ENCODE measurements at places on chromosomes 6 and 20.

DNA sequence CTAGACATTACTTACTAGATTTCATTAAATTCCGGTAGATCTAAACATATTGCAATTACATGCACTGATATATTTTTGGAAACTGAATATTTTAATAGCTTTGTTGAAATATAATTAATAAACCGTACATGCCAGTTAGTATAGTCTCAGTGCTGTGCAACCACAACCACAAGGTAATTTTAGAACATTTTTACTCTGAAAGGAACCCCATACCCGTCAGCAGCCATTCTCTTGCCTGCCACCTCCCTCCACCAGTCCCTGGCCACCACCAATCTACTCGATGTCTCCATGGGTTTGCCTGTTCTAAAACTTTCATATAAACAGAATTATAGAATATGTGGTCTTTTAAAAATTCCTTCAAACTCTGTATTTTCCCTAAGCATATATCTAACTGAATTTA lies 293.9 kb downstream of the THBS2 start:
- no peak for DNase-seq

DNA sequence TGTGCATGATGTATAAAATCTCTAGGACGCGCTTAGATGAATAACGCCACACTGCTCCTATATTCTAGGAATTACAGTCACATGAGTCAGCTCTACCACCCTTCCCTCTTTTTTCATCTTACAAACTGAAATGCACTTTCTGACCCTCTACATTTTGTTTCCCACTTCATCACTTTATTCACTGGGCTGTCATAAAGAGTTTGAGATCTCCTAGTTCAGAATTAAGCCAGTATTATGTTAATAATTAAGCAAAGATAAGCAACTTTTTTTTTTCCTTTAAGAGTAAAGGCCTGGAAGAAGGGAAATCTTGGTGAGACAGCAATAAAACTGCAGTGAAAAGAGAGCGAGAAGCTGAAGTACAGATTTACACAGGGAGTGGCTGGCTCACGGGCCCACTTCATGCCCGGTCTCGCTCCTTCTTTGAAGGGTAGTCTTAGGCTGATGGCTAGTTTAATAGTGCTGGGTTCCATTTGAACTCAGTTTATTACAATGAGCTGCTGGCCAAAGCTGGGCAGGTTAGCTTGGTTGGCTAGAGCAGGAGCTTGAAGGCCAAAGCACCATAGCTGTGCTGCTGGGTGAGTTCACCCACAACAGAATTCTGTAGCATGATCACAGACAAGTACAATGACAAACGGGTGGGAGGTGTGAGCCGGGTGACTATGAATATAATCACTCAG lies 110.6 kb downstream of the MAP7 start:
- DNase-seq, result no peak

DNA sequence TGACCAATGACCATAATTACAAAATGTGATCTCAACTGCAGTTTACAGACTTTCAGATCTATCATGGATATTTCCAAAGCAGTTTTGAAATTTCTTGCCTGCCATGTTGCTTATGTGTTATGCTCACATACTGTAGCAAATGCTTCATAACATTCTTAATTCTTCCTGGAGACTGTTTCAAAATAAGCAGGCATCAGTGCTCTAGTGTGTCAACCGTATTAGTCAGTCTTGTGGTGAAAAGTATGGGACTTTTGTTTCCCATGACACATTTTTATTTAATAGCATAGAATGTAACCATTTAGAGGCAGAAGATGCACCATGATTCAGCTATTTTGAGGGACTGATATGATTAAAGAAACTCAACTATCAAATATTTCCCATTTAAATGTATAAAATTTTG lies 1.7 kb downstream of the POPDC3 start:
- no peak for DNase-seq

DNA sequence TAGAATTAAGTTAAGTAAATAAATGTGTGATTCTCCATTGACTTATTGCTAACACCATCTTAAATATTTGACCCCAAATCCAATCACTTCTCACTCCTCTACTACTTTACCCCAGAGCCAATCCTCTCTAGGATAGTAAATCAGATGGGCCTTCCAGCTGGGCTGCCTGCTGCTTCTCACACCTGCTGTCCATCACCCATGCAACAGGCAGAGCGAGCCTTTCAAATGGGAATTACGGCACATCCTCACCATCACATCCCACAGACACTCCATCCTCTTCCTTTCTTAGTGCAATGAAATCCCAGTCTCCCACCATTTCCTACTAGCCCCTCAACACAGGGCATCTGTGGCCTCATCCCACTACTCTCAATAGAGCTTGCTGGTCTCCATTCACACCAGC lies 34.0 kb downstream of the HLA-F start:
- DNase-seq, result no peak

DNA sequence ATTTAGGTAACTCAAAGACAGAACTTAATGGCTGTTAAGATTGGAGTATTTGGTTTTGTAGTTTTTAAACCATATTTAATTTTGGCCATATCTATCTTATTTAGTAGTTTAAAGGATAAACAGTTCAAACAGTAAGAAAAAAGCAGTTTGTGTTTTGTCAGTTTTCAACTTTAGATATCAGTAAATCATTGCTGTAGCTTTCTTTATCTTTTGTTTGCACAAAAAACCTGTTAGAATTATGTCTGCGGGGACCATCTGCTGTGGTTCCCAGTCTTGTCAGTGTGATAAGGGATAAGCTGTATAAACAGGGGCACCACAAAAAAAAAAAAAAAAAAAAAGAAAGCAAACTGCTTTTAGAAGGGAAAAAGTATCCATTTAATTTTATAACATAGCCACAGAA lies 40.9 kb downstream of the CDKAL1 start:
- DNase-seq, result no peak

DNA sequence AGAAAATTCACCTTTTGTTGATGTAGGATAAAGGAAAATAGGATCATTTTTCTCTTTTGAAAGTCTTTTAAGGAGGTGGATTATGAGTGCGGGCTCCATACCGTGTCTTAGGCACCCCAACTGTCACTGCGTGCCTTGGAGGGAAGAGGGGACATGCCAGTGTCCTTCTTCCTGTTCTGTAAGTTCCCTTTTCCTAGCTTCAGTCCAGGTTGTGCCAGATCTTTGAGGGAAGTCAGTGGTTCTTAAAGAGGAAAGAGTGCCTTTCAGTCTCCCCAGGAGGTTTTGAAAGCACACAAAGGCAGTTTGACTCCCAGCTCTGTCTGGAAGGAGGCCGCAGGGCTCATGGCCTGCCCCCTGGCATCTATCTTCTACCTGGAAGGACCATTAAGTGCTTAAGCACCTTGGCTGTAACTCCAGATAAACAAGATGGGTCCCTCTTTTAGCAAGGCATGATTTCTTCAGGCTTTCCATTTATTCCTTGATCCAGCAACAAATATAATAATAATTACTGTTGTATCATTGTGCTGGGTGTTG lies 13.0 kb downstream of the EFCAB8 start:
- DNase-seq, result no peak

DNA sequence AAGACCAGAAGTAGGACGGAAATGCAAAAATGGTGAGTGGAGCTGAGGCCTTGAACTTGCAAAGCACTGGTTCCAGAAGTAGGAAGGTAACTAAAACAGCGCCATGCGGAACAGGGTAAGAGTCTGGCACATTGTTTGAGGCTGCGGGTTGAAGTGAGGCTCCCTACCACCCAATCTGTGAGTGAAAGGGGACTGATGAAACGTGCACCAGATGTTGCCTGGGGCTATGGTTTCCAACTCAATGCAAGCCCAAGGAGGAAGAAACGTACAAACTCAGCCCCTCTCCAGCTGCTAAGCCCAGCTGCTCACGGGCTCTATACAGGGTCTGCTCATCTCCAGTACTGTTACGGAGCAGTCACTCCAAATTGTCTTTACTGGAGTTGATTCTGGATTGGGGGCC lies 68.7 kb upstream of the KCNK16 start:
- DNase-seq, result no peak

GRCh38 chr6:15259766-15260098 lies 13.9 kb downstream of the JARID2 start:
- DNase-seq, result no peak

- no peak for DNase-seq
These were observed 564.9 kb upstream of the CITED2 start for GRCh38 chr6:139939189-139939979.

DNA sequence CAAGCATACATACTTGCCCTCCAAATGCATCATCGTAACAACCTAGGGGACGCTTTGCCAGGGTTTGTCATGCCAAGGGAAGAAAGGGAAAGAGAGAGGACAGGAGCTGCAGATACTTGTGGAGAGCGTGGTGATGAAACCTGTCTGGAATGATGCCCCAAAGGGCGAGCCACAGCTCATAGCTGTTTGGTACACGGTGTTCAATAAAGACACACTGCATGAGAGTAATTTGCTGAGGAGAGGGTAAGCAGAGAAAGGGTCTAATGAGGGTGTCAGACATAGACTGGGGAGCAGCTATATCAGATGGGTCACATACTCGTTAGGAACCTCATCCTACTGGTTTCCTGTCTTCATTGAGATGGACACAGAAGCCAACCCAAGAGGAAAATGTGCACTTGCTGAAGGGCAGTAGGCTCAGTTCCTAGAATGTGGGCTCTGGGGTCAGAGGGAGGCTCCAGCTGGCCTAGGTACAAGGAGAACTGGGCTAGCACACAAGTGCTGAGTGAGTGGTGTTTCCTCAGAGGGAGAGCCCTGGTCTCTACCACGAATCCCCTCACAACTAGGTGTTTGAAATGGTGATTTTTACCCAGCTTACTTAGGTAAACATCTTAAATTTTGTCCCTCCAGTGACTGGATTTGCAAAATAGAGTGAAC lies 5.2 kb upstream of the FOXO3 start:
- no peak for DNase-seq

DNA sequence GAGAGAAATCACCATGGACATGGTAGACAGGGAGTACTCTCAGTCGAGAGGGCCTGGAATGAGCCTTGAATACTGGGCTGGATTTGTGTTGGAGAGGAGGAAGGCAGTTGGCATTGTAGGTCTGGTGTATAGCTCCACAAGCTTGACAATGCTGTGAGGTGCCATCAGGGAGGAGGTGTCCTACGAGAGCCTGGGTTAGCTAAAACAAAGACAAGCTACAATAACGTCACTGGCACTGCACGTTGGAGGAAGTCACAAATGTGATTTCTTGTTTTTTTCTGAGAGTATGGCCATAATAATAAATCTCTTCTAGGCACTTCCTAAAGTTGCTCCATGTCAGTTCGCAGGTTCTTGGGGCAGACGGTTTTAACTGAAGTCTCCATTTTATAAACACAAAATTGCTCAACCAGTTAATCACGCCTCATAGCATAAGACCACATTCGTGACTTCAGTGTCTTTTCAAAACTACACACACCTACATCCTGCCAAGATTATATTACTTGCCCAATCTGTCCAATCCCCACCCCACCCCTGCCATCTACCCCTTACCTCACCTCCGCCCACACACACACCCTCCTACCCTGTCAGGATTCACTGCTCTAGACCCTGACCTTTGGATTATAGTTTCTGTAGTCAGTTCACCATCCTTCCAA lies 4.4 kb upstream of the HLA-DMB start:
- DNase-seq, result peak; percentile 70

- no peak for DNase-seq
These were observed 38.4 kb upstream of the TGM2 start for GRCh38 chr20:38203337-38203980.

GRCh38 chr20:18677126-18677525 lies 89.3 kb downstream of the DTD1 start:
- no peak for DNase-seq

DNA sequence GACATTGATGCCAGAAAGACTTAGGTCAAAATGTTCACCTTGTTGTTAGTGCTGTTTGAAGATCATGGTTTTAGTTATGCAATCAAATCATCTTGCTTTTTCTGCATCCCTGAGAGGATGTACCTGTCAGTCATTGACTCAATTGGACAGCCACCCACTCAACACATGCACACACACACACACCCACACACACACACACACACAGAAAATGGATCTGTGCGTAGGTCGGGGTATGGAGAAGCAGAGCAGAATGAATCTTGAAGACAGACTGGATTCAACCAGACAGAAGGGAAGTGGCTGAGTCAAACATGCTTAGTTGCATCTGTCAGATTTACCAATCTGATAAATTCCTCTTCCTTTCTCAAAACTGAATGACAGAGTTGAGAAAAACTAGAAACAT lies 19.1 kb upstream of the ZSCAN23 start:
- no peak for DNase-seq

- DNase-seq, result no peak
These were observed 62.4 kb downstream of the PHACTR2 start for GRCh38 chr6:143740213-143740612.

DNA sequence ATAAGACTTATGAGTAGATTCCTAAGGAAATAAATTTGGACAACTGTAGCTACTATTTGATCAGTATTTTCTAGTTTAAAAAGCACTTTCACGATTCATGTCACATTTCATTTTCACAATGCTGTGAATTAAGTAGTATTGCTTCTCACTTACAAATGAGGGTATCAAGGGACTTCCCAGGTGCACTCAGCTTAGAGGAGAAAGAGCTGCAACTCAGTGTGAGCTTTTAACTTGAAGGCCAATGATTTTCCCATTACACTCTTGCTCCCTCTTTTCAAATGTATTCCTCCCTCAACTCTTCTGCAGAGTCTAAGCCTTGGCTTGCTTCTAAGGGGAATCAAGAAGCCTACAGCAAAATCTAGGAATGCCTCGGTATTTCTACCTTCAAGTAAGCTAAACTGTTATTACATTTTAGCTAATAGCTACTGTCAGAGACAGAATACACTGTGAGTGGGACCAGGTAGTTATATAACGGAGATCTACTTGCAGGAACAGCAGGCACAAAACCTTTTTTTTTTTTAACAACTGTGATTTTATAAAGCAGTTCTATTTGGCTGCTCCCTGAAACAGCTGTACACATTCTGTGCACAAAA lies 339.0 kb downstream of the SYNE1 start:
- no peak for DNase-seq

DNA sequence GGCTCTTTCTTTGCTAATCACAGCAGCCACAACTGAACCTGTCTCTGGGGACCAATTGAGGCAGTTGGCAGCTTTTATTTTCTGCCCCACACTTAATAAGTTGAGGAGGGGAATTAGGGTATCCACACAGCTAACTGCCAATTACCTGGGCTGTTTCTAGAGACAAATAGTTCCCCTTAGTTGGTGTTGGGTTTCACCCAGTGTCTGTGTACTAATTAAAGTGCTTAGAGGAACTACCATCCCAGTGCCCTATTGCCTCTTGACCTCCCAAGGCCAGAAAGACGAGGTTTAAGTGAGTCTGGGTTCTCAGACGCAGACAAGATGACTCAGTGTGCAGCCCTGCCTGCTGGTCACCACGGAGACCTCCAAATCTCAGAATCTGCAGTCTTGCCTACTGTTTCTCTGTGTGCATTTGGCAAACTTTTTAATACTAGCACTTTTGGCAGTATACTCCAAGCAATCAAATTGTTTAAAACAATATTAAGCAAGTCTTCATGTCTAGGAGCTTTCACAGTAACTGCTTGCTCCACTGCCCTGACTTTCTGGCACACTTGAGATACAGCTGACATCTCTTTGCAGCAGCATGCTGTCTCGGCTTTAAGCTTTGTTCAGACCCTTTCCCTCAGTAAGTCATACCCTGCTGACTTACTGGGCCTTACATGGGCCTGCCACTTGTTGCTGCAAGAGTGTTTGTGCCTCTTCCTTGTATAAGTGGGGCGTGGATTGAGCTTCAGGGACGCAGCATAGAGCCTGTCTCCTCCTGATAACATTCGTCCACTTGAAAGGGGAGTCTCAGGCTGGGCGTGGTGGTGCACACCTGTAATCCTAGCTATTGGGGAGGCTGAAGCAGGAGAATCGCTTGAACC lies 31.9 kb downstream of the STK35 start:
- no peak for DNase-seq

GRCh38 chr6:164507206-164507940 lies 802.0 kb downstream of the C6orf118 start:
- no peak for DNase-seq

Data from CD4-positive, alpha-beta T cell treated with Interferon gamma for 1 hour (primary cell).